ENCODE measurements at places on chromosomes 2 and 18.

GRCh38 chr2:8515864-8516533 is 165.9 kb upstream of the ID2 start:
- DNase-seq: no peak
- peak overlapping the region; percentile 1 for H3K27ac ChIP-seq
- peaks cover 70% of the 10 kb centered on the region for H3K4me1 ChIP-seq
- H3K36me3 ChIP-seq: no peaks in the 10 kb centered on the region
- no peaks in the 10 kb centered on the region for H3K27me3 ChIP-seq
- H3K4me3 ChIP-seq: no peak overlapping the region

- no peaks in the 10 kb centered on the region for H3K27me3 ChIP-seq
- DNase-seq: no peak
- no peak overlapping the region for H3K4me3 ChIP-seq
- H3K36me3 ChIP-seq: no peaks in the 10 kb centered on the region
- H3K4me1 ChIP-seq: no peaks in the 10 kb centered on the region
Observed at GRCh38 chr2:238868067-238868524, 20.2 kb downstream of the TWIST2 start.

GRCh38 chr2:132477436-132477835 is 60.8 kb downstream of the GPR39 start:
- no peaks in the 10 kb centered on the region for H3K4me1 ChIP-seq
- no peak overlapping the region for H3K27ac ChIP-seq

DNA sequence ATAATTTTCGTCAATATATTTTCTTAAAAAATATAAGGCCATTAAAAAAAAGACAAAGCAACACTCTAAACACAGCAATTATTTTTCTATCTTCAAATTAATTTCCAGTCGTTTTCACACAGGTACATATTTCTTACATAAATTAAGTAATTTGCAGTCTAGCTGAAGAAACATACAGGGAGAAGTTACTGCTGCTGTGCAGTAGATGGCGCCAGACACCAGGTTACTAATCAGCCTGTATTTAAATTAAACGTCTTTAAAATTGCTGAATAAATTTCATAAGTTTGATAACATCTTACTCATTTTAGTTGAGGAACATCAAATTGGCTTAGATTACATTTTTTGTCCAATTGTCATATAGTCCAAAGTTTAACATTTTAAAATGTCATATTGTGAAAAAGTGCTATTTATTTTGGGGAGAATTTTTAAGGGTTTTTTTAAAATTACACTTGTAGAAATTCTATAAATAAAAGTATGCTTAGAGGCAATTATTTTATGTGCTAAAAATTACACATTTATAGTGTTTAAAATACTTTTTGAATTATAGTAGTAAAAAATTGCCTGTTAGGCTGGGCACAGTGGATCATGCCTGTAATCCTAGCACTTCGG is 88.4 kb downstream of the PMAIP1 start:
- no peaks in the 10 kb centered on the region for H3K27me3 ChIP-seq
- H3K4me1 ChIP-seq: no peaks in the 10 kb centered on the region
- DNase-seq: peak; percentile 18
- H3K4me3 ChIP-seq: no peak overlapping the region
- no peak overlapping the region for H3K27ac ChIP-seq
- H3K36me3 ChIP-seq: no peaks in the 10 kb centered on the region

DNA sequence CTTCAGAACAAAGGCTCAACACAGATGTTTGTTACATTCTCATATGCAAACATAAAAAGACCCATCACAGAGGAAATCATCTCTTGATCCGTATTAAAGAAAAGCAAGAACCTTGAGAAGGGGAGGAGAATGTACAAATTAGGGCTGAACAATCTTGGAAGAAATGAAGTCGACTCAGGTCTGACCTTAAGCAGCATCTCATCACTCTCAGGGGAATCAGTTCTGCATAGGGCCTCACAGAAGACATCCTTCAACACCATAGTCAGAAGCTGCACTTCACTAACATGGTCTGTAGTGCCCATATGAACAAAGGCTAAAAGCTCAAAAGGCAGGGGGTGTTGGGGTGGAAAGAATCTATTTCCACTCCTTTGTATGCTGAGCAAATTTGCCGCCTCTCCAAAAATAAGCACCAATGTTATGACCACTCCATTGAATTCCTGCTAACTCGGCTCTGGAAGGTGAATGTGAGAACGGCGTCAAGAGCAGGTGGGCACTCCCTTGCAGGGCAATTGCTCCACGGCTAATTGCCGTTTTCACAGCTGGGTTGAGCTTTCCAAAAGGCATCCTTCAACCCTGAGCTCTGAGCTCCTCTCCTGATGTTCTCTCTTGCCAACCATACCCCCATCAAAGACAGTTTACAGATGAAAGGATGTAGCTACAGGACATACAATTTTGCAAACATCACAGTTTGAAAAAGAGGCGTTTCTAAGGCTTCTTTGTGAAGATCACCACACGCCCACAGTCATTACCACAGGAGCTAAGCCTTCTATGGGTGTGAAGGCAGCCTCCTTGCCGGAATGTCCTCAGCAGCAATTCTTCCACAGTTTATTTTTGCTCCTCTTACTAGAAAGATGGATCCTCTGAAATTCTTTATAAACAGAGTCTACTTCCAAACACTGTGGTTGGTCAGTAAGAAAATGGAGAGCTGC is 10.0 kb downstream of the KLF7 start:
- H3K27me3 ChIP-seq: no peaks in the 10 kb centered on the region
- no peak overlapping the region for H3K27ac ChIP-seq

DNA sequence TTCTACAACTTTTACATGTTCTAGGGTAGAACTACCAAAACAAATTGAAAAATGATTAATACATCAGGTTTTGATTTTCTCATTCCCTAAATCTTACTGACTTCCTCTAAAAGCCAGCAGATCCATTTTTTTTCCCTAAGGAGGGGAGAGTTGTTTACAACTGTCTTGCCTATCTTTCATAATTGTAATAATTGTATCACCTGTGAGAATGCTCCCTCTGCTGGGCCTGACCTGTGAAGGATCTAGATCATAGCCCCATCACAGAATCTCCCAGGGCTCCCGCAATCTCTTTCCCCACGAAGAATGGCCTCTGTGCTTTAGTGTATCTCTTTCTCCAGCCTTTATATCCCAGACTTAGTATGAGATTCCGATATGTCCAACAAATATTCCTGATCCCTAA is 9.1 kb downstream of the LOXL3 start:
- H3K27me3 ChIP-seq: peaks cover 26% of the 10 kb centered on the region
- H3K4me3 ChIP-seq: no peak overlapping the region
- H3K36me3 ChIP-seq: no peaks in the 10 kb centered on the region
- no peak for DNase-seq
- H3K27ac ChIP-seq: no peak overlapping the region

DNA sequence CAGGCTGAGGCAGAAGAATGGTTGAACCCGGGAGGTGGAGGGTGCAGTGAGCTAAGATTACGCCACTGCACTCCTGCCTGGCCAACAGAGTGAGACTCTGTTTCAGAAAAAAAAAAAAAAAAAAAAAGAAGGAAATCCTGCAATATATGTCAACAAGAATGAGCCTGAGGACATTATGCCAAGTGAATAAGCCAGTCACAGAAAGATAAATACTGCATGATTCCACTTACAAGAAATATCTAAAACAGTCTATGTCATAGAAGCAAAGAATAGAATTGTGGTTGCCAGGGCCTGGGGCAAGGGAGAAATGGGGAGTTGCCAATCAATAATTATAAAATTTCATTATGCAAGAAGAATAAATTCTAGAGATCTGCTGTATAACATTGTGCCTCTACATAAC is 425.8 kb downstream of the NRXN1 start:
- no peaks in the 10 kb centered on the region for H3K36me3 ChIP-seq
- no peak for DNase-seq
- H3K4me3 ChIP-seq: no peak overlapping the region
- H3K4me1 ChIP-seq: no peaks in the 10 kb centered on the region
- H3K27ac ChIP-seq: no peak overlapping the region

DNA sequence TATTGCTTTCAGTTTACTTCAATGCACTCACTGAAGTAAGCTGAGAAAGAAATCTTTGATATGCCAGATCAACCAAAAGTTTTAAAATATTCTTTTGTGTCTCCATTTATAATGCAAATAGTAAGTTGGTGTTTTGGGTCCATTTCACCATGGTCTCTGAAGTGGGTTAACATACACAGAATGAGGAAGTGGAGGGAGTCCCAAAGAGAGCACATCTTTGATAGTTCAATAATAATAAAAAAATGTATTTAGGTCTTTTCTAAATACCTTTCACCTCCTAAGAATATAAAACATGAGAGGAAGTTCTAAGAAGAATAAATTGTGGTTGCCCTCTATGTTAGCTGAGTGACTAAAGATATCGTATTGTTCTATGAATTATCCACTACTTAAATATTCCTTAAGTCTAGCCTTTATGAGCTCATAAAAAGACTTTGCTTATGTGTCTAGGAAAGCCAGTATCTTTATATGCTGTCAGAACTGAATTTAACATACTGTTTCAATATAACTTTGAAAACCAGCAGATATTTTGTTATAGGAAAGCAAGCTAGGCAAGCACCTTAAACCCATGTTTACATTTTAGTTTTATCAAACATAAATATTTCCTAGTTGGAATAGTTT is 148.7 kb upstream of the ZEB2 start:
- H3K36me3 ChIP-seq: no peaks in the 10 kb centered on the region
- H3K4me3 ChIP-seq: no peak overlapping the region
- H3K27ac ChIP-seq: no peak overlapping the region
- no peaks in the 10 kb centered on the region for H3K4me1 ChIP-seq
- no peak for DNase-seq

DNA sequence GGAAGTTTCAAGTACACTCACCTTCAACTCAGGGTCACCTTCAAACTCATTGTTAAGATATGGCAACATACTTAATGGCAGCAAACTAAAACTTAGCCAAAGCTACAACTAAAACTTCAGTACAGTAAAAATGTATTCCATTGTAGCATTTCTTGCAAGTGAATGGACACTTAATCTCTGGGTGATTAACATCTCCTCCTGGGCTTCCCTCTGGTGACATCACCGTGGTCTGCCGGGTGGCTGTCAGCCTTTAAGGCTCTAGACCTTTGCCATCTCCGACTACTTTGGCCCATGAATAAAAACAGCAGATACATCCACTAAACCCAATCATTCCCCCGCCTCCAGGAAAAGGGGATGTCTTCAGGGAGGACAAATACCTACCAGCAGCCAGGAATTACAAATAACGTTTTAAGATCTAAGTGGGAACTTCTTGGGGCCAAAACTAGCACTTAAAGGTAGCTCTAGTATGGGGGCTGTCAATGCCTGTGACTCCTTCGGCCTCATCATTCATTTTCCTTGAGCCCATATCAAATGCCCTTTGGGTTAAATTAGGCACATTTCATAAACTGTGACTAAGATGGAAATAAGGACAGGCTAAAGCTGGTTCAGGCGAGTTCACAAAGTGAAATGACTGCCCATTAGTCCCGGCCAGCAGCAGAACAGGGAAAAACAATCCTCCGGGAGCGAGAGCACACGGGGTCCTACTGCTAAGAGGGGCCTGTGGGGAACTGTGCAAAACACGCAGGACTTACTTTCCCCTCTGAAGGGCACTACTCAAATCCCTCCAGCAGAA is 1.1 kb downstream of the TFCP2L1 start:
- peaks cover 8% of the 10 kb centered on the region for H3K27me3 ChIP-seq
- no peak overlapping the region for H3K27ac ChIP-seq
- H3K36me3 ChIP-seq: no peaks in the 10 kb centered on the region
- DNase-seq: no peak
- H3K4me3 ChIP-seq: no peak overlapping the region

GRCh38 chr2:219726916-219727315 is 99.5 kb downstream of the SLC4A3 start:
- no peak overlapping the region for H3K4me3 ChIP-seq
- H3K27ac ChIP-seq: no peak overlapping the region
- no peaks in the 10 kb centered on the region for H3K36me3 ChIP-seq
- no peaks in the 10 kb centered on the region for H3K4me1 ChIP-seq
- DNase-seq: no peak

- no peak overlapping the region for H3K4me3 ChIP-seq
- no peak overlapping the region for H3K27ac ChIP-seq
- peaks cover 35% of the 10 kb centered on the region for H3K36me3 ChIP-seq
- DNase-seq: no peak
- no peaks in the 10 kb centered on the region for H3K27me3 ChIP-seq
Observed at GRCh38 chr2:160275656-160276055, 75.6 kb upstream of the ITGB6 start.

GRCh38 chr2:19676770-19677169 is 225.0 kb downstream of the TTC32 start:
- no peak overlapping the region for H3K4me3 ChIP-seq
- no peak overlapping the region for H3K27ac ChIP-seq
- H3K4me1 ChIP-seq: no peaks in the 10 kb centered on the region
- DNase-seq: no peak
- H3K36me3 ChIP-seq: no peaks in the 10 kb centered on the region
- no peaks in the 10 kb centered on the region for H3K27me3 ChIP-seq

GRCh38 chr2:117336496-117336895 is 478.0 kb upstream of the DDX18 start:
- H3K4me3 ChIP-seq: no peak overlapping the region
- no peaks in the 10 kb centered on the region for H3K36me3 ChIP-seq
- no peak for DNase-seq

GRCh38 chr2:197434541-197435513 is at the start of gene SF3B1:
SF3B1 (minus strand) TSS chr2:197435028; CDS start chr2:197434999, 29 bp downstream.
- H3K4me1 ChIP-seq: peaks cover 46% of the 10 kb centered on the region
- peak within 1 kb of the TSS; percentile 99 for H3K27ac ChIP-seq
- H3K27me3 ChIP-seq: no peaks in the 10 kb centered on the region
- DNase-seq: peak; percentile 99

- no peak overlapping the region for H3K4me3 ChIP-seq
- H3K27me3 ChIP-seq: no peaks in the 10 kb centered on the region
- H3K36me3 ChIP-seq: no peaks in the 10 kb centered on the region
- H3K4me1 ChIP-seq: no peaks in the 10 kb centered on the region
- no peak for DNase-seq
Observed at GRCh38 chr2:156901373-156902031, 356.0 kb upstream of the GALNT5 start.

GRCh38 chr2:27885234-27885633 is 5.0 kb downstream of the RBKS start:
- peaks cover 10% of the 10 kb centered on the region for H3K4me1 ChIP-seq
- no peaks in the 10 kb centered on the region for H3K27me3 ChIP-seq
- no peak overlapping the region for H3K27ac ChIP-seq
- no peak for DNase-seq

DNA sequence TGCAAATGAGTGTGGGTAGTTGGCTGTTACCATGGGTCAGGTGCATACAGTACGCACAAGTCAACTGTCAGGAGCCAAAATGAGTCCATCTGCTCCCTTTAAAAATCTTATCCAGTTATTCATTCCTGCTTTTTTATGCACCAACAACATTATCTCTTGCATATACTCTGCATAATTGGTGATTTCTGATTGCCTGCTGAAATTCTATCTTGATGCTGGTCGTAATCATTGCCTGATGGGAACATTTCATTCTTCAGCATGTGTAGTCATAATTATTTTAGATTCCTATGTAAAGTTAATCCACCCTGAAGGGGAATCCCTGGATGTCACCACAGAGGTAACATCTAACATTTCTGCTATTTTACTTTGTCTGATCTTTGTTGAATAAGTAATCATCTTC is 102.2 kb upstream of the RND3 start:
- no peak overlapping the region for H3K4me3 ChIP-seq
- no peak for DNase-seq
- no peaks in the 10 kb centered on the region for H3K4me1 ChIP-seq
- H3K27ac ChIP-seq: no peak overlapping the region
- H3K36me3 ChIP-seq: no peaks in the 10 kb centered on the region
